ENCODE measurements at places on chromosomes 12 and 14.

DNA sequence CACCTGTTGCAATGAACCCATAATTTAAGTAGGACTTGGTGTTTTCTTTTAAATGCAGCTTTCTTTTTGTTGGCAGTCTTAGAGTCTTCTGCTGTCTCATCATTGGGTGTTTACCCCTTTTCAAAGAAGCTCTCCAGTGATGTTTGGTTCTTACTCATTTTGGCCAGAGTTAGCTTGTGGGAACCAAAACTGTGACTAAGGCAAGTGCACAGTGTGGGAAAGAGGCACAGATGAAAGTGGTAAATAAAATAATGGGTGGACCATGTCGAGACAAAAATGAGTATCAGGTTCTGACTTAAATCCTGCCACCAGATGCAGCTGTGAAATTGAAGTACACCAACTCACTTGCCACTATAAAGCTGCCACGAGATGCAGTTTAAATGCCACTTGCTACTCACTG is 615.4 kb upstream of the MIS18BP1 start:
- no peak for DNase-seq
- no peaks in the 10 kb centered on the region for H3K27me3 ChIP-seq
- no peaks in the 10 kb centered on the region for H3K4me1 ChIP-seq

DNA sequence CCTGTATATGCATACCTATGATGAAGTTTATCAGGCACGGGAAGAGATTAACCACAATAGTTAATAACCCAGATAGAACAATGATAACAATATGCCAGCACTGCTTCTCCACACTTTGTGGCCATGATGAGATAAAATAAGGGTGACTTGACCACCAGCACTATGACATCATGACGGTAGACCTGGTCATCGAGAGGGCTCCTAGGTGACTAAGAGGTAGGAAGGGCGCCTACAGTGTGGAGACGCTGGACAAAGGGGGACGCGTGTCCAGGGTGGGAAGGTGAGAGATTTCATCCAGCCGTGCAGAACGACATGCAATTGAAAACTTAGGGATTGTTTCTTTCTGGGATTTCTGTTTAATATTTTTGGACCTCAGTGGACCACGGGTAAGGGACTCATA is 221.8 kb upstream of the RTL1 start:
- H3K27ac ChIP-seq = no peak overlapping the region
- peaks cover 20% of the 10 kb centered on the region for H3K4me1 ChIP-seq
- peaks cover 5% of the 10 kb centered on the region for H3K36me3 ChIP-seq
- no peak overlapping the region for H3K4me3 ChIP-seq
- no peak for DNase-seq

- no peak overlapping the region for H3K4me3 ChIP-seq
- no peak overlapping the region for H3K27ac ChIP-seq
- H3K4me1 ChIP-seq = no peaks in the 10 kb centered on the region
- DNase-seq = no peak
- H3K27me3 ChIP-seq = peaks cover 4% of the 10 kb centered on the region
Measured at GRCh38 chr12:62230652-62231051, 29.6 kb upstream of the USP15 start.

DNA sequence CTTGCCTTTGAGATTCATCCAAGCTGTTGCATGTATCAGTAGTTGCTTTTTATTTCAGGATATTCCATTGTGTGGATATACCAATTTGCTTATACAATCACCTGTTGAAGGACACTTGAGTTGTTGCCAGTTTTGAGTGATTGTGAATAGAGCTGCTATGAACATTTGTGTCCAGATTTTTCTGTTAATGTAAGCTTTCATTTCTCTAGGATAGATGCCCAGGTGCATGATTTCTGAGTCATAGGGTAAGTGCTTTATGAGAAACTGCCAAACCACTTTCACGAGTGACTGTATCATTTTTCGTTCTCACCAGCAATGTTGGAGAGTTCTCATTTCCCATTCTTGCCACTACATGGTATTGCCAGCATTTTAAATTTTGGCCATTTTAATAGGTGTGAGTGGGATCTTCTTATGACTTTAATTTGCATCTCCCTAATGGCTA is 434.6 kb upstream of the RGS6 start:
- peaks cover 24% of the 10 kb centered on the region for H3K4me1 ChIP-seq
- H3K36me3 ChIP-seq = peaks cover 12% of the 10 kb centered on the region
- no peak overlapping the region for H3K4me3 ChIP-seq
- no peaks in the 10 kb centered on the region for H3K27me3 ChIP-seq
- DNase-seq = peak; percentile 45
- H3K27ac ChIP-seq = peak overlapping the region; percentile 73

DNA sequence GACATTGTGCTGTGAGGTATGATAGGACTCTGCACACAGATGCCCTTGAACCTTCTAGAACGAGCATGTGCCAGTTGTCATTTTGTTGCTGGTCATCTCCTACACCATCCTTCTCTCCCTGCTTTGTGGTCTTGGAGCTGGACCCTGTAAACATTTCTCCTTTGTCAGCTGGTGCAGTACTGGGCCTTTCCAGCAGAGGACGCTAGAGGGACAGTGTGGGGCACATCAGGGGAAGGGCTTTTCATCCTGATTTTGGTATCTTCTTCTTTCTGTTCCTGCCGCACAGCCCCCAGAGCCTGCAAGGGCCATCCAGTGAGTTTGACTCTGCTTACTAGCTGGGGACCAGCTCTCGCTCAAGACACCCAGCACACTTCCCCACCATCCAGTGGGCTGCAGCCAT is 484.6 kb downstream of the AACS start:
- no peaks in the 10 kb centered on the region for H3K27me3 ChIP-seq
- H3K4me3 ChIP-seq = no peak overlapping the region
- H3K27ac ChIP-seq = no peak overlapping the region
- H3K4me1 ChIP-seq = no peaks in the 10 kb centered on the region
- H3K36me3 ChIP-seq = peaks cover 3% of the 10 kb centered on the region

GRCh38 chr14:101763941-101764709 is 2.6 kb downstream of the PPP2R5C start:
- no peak overlapping the region for H3K4me3 ChIP-seq
- peaks cover 11% of the 10 kb centered on the region for H3K36me3 ChIP-seq
- H3K4me1 ChIP-seq = peaks cover 22% of the 10 kb centered on the region
- no peaks in the 10 kb centered on the region for H3K27me3 ChIP-seq

- H3K27ac ChIP-seq = peak overlapping the region; percentile 86
- no peaks in the 10 kb centered on the region for H3K27me3 ChIP-seq
- H3K4me1 ChIP-seq = peaks cover 51% of the 10 kb centered on the region
Measured at GRCh38 chr12:113092607-113093408, 36.3 kb downstream of the DTX1 start.

- H3K36me3 ChIP-seq = no peaks in the 10 kb centered on the region
- H3K27me3 ChIP-seq = peaks cover 8% of the 10 kb centered on the region
- no peak for DNase-seq
- H3K27ac ChIP-seq = no peak overlapping the region
- H3K4me1 ChIP-seq = no peaks in the 10 kb centered on the region
Measured at GRCh38 chr14:57970594-57970993, 104.7 kb upstream of the SLC35F4 start.

GRCh38 chr12:15444523-15444922 is 122.2 kb downstream of the PTPRO start:
- H3K4me3 ChIP-seq = no peak overlapping the region
- H3K27ac ChIP-seq = no peak overlapping the region
- no peaks in the 10 kb centered on the region for H3K36me3 ChIP-seq
- peaks cover 19% of the 10 kb centered on the region for H3K27me3 ChIP-seq
- H3K4me1 ChIP-seq = no peaks in the 10 kb centered on the region

DNA sequence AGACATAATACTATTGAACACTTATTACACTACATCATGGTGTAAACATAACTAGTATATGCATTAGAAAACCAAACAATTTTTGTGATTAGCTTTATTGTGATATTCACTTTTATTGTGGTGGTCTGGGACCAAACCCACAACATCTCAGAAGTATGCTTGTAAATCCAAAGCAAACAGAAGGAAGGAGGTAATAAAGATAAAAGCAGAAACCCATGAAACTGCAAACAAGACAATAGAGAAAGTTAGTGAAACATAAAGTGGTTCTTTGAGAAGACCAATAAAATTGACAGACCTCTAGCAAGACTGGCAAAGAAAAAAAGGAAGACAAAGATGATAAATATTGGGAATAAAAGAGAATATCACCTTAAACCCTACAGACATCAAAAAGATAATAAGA is 268.3 kb downstream of the RPAP3 start:
- H3K4me3 ChIP-seq = no peak overlapping the region
- H3K36me3 ChIP-seq = peaks cover 4% of the 10 kb centered on the region
- H3K27me3 ChIP-seq = no peaks in the 10 kb centered on the region
- no peak for DNase-seq
- no peak overlapping the region for H3K27ac ChIP-seq

DNA sequence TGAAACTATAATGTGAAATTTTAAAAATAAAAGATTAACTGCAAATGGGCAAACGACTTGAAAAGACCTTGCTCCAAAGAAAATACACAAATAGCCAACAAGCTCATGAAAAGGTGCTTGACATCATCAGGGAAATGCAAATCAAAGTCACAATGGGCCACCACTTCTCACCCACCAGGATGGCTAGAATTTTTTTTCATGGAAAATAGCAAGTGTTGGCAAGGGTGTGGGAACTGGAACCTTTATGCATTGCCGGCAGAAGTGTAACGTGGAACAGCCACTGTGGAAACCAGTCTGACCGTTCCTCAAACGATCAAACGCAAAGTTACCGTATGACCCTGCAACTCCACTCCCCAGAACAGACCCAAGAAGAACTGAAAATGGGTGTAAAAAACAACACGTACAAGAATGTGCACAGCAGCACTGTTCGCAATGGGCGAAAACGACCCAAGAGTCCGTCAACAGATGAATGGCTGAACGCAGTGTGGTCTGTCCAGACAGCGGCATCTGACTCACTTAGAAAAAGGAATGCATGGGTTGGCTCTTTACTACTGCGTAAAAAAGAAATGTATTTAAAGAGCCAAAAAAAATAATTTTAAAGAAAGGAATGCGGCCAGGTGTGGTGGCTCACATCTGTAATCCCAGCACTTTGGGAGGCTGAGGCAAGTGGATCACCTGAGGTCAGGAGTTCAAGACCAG is 40.2 kb downstream of the SCARB1 start:
- no peak overlapping the region for H3K4me3 ChIP-seq
- H3K36me3 ChIP-seq = peaks cover 21% of the 10 kb centered on the region
- DNase-seq = no peak
- H3K27me3 ChIP-seq = no peaks in the 10 kb centered on the region
- H3K4me1 ChIP-seq = peaks cover 9% of the 10 kb centered on the region

Data from stimulated activated naive B cell treated with anti-CD40 and anti-IgM and Interleukin-4, amounts not matched to agents 10 μg/mL and 1 μg/mL and 100 μg/mL, for 72 hours (primary cell).